ENCODE measurements at places on chromosomes 11 and 22.

- DNase-seq, result no peak
Measured at GRCh38 chr11:15291885-15292284, 177.2 kb downstream of the INSC start.

- no peak for DNase-seq
Measured at GRCh38 chr11:27614092-27614491, 86.2 kb downstream of the BDNF start.

- DNase-seq, result peak; percentile 12
Measured at GRCh38 chr11:2807801-2808241, 77.8 kb downstream of the CDKN1C start.

GRCh38 chr11:96543177-96543576 is 153.4 kb downstream of the JRKL start:
- DNase-seq, result no peak

DNA sequence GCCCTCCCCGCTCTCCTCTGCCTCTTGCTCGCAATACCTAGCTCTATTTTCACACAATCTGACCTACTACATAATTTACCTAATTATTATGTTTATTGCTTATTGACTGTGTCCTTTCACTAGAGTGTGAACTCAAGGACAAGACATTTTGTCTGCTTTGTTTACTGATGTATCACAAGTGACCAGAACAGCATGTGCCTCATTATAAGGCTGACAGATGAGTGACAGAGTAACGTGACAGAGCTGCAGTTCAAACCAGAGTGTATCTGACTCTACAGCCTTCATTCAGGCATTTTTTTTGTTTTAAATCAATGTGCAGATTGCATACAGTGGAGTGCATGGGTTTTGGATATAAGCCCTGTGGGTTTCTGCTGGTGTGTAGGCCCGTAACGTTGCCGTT is 82.0 kb upstream of the RAB1B start:
- DNase-seq, result no peak

DNA sequence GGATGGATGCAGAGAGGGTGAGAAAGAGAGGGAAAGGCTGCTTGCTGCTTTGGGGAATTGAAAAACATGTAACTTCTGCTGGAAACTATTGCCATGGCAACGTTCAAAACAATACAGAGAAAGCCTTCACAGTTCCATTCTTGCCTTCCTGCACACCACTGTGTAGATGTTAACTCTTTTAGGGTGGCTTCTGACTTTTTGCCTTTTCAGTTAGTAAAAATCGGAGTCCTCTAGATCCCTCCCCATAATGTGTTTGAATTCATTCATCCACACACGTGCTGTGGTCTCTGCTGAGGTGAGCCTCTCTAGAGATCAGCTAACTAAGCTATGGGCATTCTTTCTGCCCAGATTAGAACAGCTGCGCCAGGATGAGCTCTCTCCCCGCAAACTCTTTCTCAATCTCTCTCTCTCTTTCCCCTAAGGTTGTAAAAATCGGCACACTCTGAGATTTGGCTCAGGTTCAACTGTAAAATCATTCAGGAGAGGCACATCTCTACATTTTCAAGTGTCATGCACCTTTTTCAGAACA is 1178.3 kb downstream of the LRRC4C start:
- DNase-seq, result no peak

GRCh38 chr22:31102441-31103081 is 4.8 kb downstream of the SELENOM start:
- no peak for DNase-seq

GRCh38 chr11:128389461-128389976 is 197.8 kb downstream of the ETS1 start:
- DNase-seq, result no peak

GRCh38 chr11:122779047-122779629 is 59.2 kb upstream of the CRTAM start:
- DNase-seq, result no peak

GRCh38 chr11:134501406-134502152 is 89.5 kb upstream of the B3GAT1 start:
- DNase-seq, result no peak

GRCh38 chr22:17085277-17086181 is 729 bp downstream of the IL17RA start:
- no peak for DNase-seq

- no peak for DNase-seq
Measured at GRCh38 chr11:118696673-118697226, 17.3 kb upstream of the TREH start.

DNA sequence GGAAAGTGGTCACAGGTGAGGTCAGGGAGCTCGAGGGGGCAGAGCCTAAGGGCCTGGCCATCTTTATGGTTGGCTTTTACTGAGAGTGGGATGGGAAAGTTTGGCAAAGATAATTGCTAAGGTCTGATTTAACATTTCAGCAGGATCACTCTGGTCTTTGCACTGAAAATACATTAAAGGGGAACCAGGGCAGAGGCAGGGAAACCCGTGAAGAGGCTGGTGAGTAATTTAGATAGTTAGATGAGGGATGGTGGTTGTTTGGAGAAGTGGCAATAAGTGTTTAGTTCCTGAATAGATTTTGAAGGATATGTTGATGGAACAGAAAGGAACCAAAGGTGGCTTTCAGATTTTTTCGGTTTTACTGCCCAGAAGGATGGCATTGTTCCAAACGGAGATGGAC is 50.8 kb downstream of the SCN3B start:
- no peak for DNase-seq

GRCh38 chr11:110356762-110357671 is 60.6 kb upstream of the RDX start:
- no peak for DNase-seq

DNA sequence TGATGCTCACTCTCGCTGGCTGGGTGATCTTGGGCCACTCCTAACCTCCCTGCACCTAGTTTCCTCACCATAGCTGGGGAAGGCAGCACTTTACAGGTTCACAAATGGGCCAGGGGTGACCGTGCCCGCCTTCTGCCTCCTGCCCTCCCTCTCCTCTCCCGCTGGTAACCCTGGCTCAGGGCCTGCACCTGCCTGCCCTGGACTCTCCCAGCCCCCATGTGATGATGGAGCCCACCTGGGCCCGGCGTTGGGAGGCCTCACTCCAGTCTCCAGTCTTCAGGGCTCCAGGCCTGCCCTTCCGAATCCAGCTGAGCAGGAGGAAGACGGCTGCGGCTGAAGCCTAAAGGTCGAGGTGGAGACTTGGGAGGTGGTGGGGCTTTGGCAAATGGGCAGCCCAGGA is 152.9 kb downstream of the CACNA1I start:
- no peak for DNase-seq

DNA sequence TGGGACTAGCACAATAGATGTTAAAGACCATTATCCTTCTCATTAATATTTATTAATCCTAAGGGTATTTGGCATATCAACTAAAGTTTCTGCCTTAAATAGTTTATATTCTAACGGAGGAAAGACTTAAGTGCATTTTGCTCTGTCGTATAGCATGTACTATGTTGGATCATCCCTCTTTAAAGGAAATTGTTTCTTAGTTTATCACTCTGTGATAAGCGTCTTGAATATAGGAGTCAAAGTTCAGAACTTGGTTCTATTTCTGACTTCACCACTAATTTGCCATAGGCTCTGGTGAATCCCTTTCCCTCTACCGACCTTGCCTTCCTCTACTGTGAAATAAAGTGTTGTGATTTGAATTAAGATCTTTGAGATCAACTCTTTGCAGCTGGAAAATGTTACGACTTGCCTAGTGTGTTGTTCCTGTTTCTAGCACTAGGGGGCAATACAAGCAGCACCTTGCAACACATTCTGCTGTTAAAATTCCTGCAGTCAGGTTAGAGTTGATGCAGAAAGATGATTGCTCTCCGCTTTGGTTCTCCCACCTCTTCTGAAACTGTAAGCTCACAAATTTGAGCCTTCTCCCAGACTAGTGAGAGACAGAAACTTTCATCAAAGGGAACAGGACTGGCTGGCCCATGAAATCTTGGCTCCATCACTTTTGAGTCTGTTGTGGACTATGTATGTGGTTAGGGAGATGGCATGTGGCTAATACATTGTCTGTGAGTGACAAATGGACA is 27.8 kb upstream of the ZNRF3 start:
- peak; percentile 63 for DNase-seq

DNA sequence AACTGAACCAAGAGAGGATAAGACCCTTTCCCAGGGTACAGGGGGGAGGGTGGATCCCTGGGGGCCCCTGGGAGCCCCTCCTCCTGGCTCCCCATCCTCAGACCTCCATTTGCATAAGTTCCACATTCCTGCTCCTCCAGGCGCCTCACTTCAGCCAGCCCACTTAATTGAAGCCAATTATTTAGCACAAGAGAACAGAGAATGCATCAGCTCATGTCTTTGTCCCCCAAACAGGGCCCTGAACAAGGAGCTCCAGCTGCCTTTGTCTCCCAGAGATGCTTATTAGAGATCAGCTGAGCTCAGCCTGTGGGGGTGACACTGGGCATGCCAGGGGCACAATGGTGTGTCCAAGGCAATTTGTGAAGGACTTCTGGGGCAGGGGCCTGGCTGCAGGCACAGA is 89.9 kb upstream of the PRDM11 start:
- no peak for DNase-seq

All from H9 (cell line).